ENCODE measurements at places on chromosomes 5 and 9.

GRCh38 chr9:26954050-26954508 is 2.1 kb upstream of the IFT74 start:
- no peak for DNase-seq

- no peak for DNase-seq
Measured at GRCh38 chr5:143208781-143209510, 194.5 kb downstream of the NR3C1 start.

GRCh38 chr9:131965841-131966240 is 113.8 kb downstream of the MED27 start:
- no peak for DNase-seq

- DNase-seq = no peak
Measured at GRCh38 chr5:173809014-173809413, 79.1 kb upstream of the CPEB4 start.

- DNase-seq = no peak
Measured at GRCh38 chr9:88926781-88927505, 64.3 kb upstream of the S1PR3 start.

GRCh38 chr5:90475436-90475980 is 844 bp downstream of the POLR3G start:
- no peak for DNase-seq

GRCh38 chr5:41263335-41263734 is 50.0 kb upstream of the C6 start:
- no peak for DNase-seq

- DNase-seq = peak; percentile 64
Measured at GRCh38 chr9:98686961-98687855, 21.5 kb downstream of the GABBR2 start.

DNA sequence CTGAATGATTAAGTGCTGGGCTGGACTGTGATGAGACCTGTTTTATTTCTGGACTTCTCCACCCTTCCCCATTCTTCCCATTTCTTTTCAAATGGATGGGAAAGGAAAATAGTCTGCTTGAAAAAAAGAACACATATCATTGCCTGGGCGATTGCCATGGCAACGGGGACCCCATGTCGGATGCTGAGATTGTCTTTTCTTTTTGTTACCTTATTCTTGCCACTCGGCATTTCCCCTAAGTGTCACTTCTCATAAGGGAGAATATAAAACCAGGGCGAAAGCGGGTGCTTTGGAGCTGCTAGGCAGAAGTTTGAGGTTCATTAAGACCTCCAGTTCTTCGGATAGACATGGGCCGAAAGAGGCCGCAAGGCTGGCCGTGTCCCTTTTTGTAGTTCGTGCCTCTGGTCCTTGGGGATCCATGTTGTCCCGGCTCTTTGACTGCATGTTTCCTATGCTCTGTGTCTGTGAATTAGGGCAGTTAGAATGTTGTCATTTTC is 763 bp downstream of the FGD3 start:
- no peak for DNase-seq
